ENCODE measurements at places on chromosomes 2 and 18.

DNA sequence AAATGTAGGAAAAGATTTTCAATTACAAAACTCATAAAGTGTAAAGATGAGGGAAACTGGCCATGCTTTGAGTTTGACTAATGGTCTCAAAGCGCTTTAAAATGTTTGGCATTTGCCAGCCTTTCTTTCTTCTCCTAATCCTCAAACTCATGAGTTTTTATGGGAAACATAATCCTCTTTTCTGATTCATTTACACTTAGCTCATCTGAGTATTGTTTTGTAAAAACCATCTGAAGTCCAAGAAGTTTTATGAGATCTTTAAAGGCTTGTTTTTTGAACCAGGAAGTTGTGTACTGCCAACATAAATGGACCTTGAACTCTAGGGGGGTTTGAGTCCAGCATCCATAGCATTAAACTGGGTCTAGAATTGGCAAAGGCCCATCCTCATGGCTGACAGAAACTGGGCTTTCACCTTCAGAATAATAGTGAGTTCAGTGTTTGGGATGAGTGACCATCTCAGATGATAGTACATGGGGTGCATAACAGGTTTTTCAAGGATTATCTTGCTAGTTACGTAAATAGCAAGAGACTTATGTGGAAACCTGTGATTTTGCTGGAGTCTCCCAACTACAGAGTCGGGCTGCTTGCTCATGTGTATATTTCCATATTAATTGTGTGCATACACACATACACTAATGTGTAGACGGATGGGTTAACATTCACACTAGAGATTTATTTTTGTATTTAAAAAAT is 3.8 kb upstream of the LTBP1 start:
- no peak for DNase-seq

- DNase-seq: no peak
Observed at GRCh38 chr2:219886615-219887014, 259.2 kb downstream of the SLC4A3 start.

GRCh38 chr2:227513113-227513512 is 41.2 kb downstream of the AGFG1 start:
- DNase-seq: no peak

DNA sequence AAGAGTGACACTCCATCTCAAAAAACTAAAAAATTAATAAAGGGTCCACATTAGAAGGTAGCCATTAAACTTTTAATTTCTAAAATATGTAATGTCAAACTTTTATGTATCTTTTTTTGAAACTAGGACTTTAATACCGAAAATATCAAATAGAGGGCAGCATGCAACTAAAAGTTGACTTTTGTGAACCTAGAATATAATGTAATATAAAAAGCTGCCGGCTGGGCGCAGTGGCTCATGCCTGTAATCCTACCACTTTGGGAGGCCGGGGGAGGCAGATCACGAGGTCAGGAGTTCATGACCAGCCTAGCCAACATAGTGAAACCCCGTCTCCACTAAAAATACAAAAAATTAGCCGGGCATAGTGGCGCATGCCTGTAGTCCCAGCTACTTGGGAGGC is 62.8 kb downstream of the INO80D start:
- no peak for DNase-seq

DNA sequence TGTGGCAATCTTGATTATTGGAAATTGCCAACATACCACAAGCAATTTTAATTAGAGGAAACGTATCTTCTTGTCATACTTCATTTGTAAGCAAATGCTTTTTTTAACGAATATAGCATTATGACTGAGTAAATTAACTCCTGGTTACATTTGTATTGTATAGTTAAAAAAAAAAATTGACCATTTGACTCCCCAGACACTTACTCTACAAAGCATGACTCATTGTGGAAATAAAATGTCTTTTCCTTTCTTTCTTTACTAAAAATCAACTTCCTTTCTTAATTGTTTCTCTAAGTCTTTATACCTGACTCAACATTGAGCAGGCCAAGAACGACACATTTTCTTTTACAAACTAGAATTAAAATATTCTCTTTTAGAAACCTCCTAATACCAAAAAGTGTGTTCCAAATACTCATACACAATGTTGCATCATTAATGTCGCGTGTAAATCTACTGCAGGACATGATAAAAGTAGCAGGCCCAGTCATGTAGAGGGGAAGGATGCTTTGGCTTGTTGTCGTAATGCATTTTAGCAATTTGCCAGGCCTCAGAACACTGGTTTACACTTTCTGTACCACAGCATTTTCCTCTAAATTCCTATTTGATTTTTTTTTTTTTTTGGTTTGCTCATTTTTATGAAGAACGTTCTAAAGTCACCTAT is 349.6 kb upstream of the KCNH7 start:
- no peak for DNase-seq

DNA sequence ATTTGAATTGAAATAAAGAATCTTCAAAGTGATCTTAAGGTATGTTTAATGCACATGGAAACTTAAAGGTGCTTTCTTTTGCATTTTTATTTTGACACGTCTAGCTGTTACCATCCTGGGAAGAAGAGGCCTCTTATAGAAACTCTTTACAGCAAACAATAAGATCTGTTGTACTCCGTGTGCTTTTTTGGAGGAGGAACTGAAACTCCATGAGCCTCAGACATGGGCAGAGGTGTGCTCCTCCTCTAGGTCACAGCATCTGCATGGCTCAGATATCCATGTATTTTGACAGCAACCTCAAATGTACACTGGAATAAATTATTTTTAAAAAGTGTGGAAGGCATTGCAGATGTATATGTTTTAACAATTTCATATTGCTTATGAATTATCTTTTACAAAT is 783.3 kb upstream of the SALL3 start:
- no peak for DNase-seq

- DNase-seq: no peak
Observed at GRCh38 chr18:10558967-10559298, 33.1 kb downstream of the NAPG start.

GRCh38 chr2:217614096-217614495 is 388.7 kb downstream of the TNS1 start:
- no peak for DNase-seq
